Activated CD4-positive, alpha-beta T cell treated with anti-CD3 and anti-CD28 coated beads for 1 hour (primary cell): ENCODE measurements at places on chromosomes 1 and 21.

- no peak for DNase-seq
These were observed 84.4 kb upstream of the RAB4A start for GRCh38 chr1:229186373-229187056.

- DNase-seq: no peak
These were observed 11.8 kb downstream of the PCSK9 start for GRCh38 chr1:55051169-55051568.

- DNase-seq: no peak
These were observed 402.2 kb downstream of the SMYD3 start for GRCh38 chr1:246104927-246105326.

DNA sequence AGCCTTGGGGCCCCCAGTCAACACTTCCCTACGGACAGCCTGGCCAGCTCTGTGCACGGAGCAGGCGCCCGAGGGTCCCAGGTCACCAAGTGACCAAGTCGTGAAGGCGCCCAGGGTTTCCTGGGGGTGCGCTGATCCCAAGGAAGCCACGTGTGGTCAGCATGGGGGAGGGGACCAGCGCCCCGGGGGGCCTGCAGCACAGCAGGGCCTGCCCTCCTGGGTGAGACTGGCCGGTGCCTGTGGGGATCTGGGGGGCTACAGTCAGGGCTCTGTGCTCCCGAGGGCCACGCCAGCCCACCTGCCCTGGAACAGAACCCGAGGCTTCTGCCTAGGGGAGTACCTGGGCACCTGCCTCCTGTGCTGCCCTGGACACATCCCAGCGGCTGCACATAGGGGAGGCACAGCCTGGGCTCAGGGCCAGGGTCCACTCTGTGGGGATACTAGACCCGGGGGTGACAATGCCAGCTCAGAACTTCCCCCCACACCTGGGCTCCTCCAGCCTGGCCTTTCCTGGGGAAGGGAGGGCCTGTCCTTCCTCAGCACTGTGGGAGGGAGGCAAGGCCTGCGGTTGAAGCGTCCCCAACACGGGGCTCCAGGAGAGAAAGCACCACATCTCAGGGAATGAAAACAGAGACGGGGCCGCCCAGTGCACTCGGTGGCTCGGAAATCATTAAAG lies 6.2 kb upstream of the POFUT2 start:
- DNase-seq: no peak

DNA sequence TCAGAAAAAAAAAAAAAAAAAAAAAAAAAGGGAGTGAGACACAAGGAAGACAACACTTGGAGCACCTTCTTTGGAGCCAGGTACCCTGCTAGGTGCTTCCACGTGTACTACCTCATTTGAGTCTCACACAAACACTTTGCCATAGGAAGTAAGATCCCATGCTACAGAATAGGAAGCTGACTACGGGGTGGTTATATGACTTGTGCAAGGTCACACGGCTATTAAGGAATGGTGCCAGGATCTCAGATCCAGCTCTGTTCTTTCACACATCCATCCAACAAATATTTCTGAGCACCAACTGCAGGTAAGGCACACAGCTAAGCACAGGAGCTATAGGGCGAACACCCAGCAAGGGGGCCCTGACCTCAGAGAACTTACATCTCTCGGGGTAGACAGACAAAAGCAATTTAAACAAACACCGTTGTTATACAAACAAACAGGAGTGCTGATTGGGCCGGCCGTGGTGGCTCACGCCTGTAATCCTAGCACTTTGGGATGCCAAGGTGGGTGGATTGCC lies 22.4 kb downstream of the PTAFR start:
- DNase-seq: no peak

GRCh38 chr21:16072737-16073136 lies 343.0 kb downstream of the USP25 start:
- no peak for DNase-seq

DNA sequence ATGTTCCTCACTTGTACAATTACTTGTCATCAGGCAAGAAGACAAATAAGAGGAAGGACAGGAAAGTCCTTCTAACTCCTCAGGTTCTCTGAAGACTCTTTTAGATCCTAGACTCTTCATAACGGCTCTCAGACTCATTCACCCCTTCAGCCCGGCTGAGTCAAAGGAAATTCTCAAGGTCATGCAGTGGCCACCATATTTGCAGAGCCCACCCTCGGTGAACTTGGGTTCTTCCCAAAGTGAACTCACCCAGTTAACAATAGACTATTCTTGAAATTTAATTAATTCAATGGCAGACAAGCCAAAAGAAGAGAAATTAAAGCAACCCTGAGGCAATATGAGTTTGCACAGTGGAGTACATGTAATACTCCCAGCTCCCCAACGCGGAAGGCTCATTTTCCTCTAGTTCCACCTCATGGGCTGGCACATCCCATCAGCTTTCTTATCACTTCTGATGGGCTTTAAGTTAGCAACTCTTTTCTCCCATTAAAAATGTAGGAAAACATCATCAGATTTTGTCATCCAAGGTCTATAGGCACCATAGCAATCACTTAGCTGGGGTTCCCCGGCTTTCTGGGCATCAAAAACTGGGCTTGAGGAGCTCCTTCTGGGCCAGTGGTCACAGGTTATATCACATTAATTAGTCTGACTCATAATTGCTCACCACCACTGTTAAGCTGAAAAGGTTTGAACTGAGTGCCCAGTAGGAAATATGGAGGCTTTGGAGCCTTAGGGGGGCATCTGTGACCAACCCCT lies 27.8 kb upstream of the TIAM1 start:
- no peak for DNase-seq

- no peak for DNase-seq
These were observed 2.5 kb downstream of the ATP1B1 start for GRCh38 chr1:169108863-169109560.

DNA sequence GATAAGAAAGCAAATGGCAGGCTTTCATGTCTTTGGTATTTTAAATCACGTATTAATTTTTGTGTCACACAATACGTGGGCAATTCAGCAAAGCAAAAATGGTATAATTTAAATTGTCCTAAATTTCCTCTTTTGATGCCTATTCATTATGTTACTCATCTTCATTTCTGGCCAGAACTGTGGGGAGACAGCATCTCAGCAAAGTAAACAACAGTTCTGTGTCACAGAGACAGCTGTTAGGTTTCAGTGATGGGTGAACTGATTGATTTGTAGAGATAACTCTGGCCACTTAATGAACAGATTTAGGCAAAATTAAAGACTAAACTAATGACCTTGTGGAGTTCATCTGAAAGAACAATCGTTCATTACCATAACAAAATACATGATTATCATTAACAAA lies 49.2 kb downstream of the FH start:
- DNase-seq: no peak

GRCh38 chr1:226185141-226186036 lies 1.2 kb downstream of the ACBD3 start:
- DNase-seq: no peak

GRCh38 chr21:19276665-19277064 lies 873.1 kb upstream of the TMPRSS15 start:
- DNase-seq: no peak

DNA sequence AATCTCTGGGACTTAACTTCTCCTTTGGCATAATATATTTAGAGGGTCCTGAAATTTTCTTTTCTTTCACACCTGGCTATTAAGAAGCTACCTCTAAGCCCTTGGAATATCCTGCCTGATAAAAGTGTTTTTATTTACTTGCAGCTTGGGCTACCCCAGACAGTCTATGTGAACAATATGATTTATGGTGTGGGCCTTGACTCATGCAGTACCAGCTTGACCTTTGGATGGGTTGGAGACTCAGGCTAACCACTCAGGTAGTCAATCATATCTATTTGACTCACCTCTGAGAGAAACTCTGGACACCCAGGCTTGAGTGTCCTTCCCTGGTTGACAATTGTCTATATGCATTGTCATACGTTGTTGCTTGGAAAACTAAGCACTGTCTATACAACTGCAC lies 13.4 kb upstream of the PGBD2 start:
- no peak for DNase-seq

DNA sequence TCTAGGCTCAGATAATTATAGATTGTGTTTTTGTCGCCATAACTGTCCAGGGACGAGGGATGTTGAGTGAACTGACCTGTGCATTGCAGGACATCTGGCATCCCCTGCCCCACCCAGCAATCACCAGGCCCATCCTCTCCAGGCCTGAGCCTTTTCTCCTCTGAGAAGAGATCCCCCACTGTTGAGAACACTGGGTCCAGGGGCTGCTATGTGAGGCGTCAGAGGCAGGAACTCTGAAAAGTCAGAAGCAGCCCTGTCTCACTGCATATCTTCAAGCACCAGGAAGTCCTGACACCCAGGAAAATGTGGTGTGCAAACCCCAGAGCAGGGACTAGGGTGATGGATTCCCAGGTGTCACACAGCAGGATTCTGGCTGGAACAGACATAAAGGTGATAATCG lies 17.1 kb upstream of the ACBD3 start:
- no peak for DNase-seq
